ENCODE measurements at places on chromosomes 12 and 14.

- DNase-seq, result no peak
Observed at GRCh38 chr14:90767899-90768298, 48.3 kb downstream of the TTC7B start.

GRCh38 chr14:60878536-60878935, 102.3 kb downstream of the TRMT5 start:
- no peak for DNase-seq

GRCh38 chr12:117592588-117593305, 231.3 kb upstream of the NOS1 start:
- DNase-seq, result no peak

GRCh38 chr12:47797441-47797840, 22.3 kb downstream of the HDAC7 start:
- no peak for DNase-seq

DNA sequence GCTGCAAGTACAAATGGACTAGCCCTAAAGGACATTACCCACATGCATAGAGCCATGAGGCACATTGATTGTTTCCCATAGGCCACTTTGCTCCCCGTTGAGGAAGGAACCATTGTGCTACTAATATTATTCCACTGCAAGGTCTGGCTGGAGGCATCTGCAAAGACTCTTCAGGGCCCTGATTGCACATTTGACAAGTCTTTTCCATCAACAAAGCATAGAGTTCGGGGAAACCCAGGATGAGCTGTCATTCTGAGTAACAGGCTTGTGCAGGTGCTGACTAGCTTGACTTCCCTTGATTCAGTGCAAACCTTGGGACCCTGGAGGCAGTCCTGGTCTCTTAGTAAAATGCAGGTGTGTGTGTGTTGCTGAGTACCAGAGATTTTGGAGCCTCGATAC, 73.8 kb downstream of the SUSD6 start:
- no peak for DNase-seq

- DNase-seq, result peak; percentile 85
Observed at GRCh38 chr12:15830538-15830937, 41.4 kb upstream of the EPS8 start.

DNA sequence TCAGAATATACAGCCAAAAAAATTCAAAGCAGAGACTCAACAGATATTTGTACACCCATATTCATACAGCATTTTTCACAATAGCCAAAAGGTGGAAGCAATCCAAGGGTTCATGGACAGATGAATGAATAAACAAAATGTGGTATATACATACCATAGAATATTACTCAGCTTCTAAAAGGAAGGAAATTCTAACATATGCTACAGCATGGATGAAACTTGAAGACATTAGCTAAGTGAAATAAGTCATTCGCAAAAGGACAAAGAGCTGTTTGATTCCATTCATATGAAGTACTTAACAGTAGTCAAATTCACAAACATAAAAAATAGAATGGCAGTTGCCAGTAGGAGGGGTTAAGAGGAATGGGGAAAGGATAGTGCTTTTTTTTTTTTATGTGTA, 91.8 kb upstream of the ARID2 start:
- DNase-seq, result peak; percentile 53

- no peak for DNase-seq
Observed at GRCh38 chr14:93954900-93955849, 21.2 kb downstream of the ASB2 start.

GRCh38 chr12:67456431-67456901, 187.3 kb downstream of the CAND1 start:
- DNase-seq, result peak; percentile 65

DNA sequence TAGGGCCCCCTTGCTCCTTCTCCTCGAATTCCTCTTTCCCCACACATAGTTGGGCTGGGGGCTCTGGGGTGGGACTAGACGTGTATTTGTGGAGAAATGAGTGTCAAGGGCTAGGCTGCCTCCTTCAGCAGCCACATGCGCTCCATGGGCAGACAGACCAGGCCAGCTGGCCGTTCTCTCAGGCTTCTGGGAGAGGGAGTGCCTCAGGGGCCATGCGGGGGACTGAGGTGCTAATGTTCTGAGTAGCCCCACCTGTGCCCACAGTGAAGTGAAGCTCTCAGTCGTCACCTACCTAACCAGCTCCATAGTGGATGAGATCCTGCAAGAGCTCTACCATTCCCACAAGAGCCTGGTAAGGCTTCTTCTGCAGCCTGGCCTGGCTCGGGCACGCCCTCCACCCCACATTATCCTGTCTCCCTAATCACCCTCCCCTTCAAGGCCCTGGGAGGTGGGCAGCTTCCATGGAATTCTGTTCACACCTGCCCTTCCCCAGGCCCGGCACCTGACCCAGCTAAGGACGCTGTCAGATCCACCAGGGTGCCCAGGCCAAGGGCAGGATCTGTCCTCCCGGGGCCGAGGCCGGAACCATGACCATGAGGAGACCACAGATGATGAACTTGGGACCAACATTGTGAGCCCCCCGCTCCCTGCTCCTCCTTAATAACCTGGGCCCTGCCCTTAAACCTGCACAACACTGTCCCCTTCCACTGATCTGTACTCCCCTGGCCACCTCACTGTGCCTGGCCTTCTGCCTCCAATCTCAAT, 9.0 kb upstream of the CPNE6 start:
- no peak for DNase-seq

DNA sequence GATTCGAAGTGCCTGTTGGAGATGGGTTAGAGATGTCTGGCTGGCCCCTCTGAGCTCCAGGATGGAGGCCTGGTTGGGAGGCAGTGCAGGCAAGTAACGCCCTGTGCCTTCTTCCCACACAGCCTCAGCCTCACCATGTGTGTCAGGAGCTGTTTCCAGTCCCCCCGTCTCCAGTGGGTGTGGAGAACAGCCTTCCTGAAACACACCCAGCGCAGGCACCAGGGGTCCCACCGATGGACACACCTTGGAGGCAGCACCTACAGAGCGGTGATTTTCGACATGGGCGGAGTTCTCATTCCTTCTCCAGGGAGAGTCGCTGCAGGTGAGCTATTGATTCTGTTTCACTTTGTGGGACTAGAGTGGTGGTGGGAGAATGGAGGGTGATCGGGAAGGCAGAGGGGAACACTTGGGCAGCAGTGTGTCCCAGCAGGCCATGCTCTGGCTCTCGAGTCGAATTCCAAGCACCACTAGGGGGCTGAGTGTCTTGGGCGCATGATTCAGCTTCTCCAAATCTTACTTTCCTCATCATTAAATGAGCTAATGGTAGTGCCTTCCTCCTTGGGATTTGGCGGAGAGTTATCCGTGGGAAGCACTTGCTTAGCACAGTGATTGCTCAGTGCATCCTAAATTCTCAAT, 6.8 kb downstream of the ACAD10 start:
- DNase-seq, result peak; percentile 43

- no peak for DNase-seq
Observed at GRCh38 chr14:67690011-67690410, 5.6 kb downstream of the RDH11 start.

DNA sequence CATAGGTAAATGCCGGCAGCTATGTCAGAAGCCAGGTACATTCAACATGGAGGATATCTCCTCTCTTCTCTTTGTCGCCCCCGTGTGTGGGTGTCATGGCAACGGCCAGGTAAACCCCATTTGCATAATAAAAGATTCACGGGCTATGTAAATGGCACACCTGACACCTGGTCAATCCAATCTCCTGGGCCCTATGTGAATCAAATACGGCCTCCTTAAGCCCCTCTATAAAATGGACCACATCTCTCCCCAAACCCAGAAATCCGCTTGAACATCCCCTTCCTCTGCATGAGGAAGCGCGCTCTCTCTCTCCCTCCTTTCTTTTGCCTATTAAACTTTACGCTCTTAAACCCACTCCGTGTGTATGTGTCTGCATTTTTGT, 363.7 kb downstream of the SOX5 start:
- DNase-seq, result no peak

DNA sequence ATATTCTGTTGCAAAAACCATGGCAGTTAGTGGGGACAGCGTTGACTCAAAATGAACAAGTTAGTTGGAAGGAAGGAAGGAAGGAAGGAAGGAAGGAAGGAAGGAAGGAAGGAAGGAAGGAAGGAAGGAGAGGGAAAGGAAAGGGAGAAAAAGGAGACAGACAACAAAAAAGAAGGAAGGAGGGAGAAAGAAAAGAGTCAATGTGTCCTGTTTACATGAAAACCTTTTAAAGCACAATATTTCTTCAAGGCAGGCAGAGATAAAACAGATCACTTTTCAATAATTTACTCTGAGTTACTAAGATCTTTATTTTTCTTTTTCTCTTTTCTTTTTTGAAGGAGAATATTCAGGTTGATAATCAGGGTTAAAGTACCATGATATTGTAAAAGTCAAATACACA, 99.4 kb downstream of the CCER1 start:
- DNase-seq, result no peak

DNA sequence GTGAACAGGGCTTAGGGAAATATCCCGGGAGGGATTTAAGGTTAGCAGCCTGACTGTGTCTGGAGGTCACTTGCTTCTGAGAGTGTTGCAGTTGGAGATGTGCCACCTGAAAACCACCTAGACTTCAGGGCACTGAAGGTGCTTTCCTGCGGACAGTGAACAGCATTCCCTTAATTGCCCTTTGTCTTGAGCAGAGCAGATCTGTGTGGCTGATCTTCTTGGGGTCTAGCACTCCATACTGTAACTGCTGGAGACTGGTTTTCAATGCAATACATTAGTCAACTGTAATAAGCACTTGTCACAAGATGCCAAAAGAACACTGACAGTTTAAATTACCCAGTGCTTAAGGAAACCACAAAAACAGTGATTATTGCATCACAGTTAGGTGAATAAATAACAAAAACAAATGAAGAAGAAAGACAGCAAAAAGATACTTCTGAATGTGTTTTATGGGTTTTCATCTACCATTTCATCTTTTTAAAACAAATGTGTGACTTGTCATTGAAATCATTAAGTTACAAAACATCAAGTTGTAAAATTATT, 111.8 kb downstream of the PRIMA1 start:
- DNase-seq, result no peak
